Kidney tubule cell (primary cell): ENCODE measurements at places on chromosomes 6 and 20.

GRCh38 chr6:170025935-170026750 is 264.7 kb downstream of the DLL1 start:
- DNase-seq, result peak; percentile 91

DNA sequence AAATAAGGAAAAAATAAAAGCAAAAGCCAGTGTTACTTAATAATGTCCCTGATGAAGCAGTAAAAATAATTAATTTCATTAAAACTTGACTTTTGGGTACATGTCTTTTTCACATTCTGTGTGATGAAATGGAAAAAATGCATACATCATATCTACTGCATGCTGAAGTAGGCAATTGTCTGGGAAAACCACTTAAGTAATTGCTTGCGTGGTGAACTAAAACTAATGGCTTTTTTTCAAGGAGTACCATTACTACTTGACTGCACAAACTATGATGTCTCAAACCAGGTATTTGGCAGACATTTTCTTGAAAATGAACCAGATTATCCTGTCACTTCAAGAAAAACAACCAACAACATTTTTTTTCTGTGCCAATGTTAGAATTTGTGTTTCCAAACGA is 91.3 kb upstream of the AKIRIN2 start:
- DNase-seq, result peak; percentile 31

DNA sequence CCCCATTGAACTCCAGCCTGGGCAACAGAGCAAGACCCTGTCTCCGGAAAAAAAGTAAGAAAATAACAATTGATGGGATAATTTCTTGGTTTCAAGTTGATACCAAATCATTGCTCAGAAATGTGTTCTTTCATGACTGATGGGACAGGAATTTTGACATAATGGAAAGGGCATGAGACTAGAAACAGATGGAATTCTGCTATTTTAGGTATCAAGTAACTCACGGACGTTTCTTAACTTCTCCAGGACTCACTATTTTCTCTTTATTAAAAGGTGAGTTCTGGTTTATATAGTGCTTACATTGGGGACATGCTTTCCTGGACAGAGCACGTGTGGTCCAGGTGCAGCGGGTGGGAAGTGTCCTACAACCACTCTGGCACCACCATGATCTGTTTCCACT is 6.0 kb upstream of the DSP start:
- DNase-seq, result peak; percentile 67

DNA sequence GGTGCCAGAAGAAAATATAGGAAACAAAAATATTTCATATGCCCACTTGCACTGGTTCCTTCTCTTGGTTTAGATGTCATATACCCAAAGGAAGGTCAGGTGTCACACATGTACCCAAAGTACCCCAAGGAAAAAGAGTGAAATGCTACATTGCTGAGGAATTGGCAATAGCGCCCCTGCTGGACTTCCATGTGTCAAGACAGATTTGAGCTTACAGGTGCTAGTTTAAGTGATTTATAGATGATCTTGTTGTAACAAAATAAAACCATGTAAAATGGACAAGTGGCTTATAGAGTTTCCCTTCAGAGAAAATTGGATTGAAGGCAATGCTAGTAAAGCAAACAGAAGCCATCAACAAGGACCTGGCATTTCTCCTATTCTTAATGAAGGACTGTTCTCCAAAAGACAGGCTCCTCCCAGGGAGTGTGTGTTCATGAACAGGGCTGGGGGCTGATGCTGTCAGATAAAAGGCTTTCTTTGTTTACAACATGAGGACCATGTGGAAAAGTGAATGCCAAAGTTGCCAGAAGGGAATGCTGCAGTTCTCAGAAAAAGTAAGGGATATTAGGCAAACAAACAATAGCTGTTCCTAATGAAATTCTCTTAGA is 64.3 kb upstream of the PAK5 start:
- DNase-seq, result peak; percentile 10

GRCh38 chr6:144075187-144075586 is 20.2 kb downstream of the SF3B5 start:
- no peak for DNase-seq
